Stimulated activated CD8-positive, alpha-beta memory T cell treated with anti-CD3 and anti-CD28 coated beads, Interleukin-15, amount 100 ng/mL, for 4 hours (primary cell): ENCODE measurements at places on chromosomes 6 and 20.

DNA sequence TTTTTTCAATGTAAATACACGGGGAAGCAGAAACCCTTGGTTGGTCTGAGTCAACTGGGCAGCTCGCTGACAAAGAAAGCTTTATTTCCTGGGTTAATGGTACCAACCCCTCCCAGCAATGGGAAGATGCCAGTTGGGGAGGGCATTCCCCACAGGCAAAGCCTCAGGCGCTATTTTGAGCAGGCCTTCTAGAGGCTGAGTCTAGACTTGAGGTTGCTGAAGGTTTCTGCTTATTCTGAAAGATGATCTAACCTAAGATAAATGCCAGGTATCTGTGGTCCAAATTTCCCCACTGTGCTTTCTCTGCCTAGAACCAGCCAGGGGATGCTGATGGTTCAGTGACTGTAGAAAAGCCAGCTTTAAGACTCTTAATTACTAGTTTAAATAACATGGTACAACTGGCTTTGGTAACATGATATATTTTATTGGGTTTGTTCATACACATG, 172.5 kb upstream of the JARID2 start:
- DNase-seq: no peak

GRCh38 chr6:167528239-167528638, 203.4 kb downstream of the TTLL2 start:
- no peak for DNase-seq

DNA sequence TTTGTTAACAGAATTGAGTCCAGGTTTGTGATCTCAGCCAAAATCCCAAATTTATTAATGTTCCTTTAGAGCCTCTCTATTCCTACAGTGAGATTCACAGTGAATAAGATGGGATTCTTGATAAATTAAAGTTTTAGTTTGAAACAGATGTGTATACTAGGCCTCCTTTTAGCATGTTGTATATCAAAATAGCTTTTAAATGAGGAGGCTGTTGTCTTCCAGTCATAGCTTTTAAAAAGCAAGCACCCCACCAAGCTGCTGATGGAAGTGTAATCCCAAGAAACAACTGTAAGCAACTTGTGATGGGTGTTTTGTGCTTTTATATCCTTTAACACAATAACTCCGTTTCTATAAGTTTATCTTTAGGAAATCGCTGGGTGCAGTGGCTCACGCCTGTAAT, 7.0 kb downstream of the GTF2H5 start:
- DNase-seq: no peak

- DNase-seq: no peak
Observed at GRCh38 chr6:12472601-12473038, 182.5 kb downstream of the EDN1 start.

- DNase-seq: no peak
Observed at GRCh38 chr20:42093542-42094440, 475.6 kb upstream of the CHD6 start.

DNA sequence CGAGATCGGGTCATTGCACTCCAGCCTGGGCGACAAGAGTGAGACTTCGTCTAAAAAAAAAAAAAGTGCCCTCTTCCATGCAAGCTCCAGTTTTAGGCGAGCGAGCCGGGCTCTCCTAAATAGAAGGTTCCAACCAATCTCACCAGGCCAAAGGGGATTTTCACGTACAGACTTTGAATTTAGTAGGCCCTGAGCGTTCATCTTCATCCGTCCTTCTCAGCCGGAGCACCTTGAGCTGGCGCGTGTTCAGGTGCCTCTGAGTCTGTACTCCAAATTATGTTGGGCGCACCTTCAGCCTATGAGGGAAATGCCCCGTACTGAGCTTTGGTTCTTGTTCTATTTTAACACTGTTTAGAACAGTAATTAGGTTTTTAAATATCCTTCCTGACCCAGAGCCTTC, 817 bp upstream of the TAP2 start:
- no peak for DNase-seq

- no peak for DNase-seq
Observed at GRCh38 chr6:135464634-135465033, 32.9 kb downstream of the AHI1 start.

DNA sequence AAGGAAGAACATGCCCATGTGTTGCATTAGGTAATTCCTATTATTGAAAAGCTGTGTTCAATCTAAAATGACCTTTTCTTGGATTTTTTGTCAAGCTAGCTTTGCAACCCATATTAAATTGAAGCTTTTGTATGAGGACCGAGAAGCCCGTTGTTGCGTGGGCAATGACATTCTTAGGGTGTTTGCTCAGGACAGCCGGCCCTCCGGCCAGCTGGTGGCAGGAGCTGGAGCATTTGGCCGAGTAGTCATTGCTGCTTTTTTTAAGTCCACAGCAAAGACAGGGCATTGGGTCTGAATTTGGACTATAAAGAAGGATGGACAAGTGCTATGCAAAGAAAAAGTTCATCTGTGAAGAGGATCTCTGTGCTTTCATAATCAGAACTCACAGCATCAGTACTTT, 365.8 kb downstream of the SAMD5 start:
- no peak for DNase-seq

GRCh38 chr6:119237177-119237715, 112.3 kb downstream of the MAN1A1 start:
- no peak for DNase-seq

DNA sequence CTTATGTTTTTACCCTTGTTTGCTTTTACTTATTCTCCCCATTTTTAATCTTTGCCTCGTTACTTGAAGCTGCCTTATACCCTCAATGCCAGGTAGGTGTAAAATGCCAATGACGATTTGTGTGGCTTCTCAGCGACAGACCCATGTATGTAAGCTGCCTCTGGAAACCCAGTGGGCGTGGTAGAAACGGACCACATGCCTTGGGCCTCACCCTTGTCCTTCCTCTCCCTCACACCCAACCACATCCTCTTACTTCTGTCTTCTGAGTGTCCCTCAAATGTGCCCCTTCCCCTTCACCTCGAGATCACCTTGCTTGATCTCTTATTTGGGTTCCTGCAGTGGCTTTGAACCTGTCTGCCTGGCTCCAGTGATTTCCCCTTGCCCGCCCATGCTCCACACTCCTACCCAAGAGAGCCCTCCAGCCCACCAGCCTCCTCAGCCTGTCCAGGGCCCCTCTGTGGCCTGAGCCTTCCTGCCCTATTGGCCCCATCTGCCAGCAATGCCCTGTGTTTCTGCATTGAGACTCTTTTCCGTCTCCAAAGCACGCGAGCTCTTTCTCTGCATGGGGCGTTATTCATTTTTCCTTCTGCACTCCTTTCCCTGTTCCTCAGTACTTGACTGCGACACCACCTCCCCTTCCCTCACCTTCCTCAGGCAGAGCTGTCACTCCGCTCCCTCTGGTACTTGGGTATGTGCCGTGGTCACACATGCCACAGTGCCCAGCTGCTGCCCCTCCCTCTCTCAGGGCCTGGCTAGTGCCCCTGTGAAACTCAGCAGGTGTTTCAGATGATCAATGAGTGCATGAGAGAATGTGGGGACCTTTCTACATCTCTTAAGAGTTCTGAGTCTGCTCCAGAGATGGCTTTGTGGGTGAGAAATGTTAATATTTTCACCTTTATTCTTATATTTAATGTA, 115.4 kb downstream of the SLX4IP start:
- DNase-seq: no peak

DNA sequence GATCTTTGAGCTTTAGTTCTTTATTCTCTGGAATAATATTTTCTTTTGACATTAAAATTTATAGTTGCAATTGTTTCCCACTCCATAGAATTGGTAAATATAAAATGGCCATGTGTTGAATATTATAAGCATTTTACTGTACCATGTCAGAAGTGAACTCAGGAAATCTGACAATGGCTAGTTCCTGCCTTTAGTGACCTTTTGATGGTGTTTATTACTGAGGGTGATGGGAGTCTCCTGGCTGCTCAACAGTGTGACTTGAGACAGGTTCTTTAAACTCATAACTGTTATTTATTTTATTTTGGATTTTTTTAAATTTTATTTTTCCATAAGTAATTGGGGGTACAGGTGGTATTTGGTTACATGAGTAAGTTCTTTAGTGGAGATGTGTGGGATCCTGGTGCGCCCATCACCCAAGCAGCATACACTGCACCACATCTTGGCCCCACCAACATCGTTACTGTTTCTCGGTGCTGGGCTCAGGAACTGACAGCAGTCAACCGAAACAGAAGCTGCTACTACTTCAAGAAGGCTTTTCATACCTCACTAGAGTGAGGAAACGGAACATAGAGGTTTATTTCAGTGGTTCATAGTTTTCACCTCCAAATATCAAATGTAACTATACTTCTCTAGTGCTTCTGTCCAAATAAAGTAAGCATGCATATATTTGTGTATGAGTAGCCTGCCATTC, 90.4 kb downstream of the PLEKHG1 start:
- DNase-seq: no peak

GRCh38 chr6:110063594-110064263, 85.6 kb downstream of the GPR6 start:
- DNase-seq: no peak

- DNase-seq: no peak
Observed at GRCh38 chr20:61986762-61987321, 78.8 kb downstream of the TAF4 start.

GRCh38 chr6:130624046-130624445, 203.2 kb upstream of the SMLR1 start:
- DNase-seq: no peak

DNA sequence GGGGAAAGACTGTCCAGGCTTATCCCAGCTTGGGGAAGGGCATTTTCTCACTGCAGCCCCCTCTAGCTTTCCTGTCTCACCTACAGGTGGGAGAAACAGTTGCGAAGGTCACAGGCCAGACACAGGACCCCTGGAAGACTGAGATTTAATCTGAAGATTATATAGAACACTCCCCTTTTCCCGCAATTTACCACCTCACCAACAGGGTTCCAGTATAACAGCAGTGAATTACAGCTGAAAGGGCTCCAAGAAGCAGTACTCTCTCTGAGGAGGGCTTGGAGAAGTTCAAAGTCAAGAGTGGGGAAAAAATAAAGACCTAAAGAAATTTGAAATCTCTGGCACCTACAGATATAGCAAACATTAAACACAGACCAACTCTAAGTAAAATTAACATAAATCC, 111.9 kb downstream of the ANKRD60 start:
- no peak for DNase-seq

DNA sequence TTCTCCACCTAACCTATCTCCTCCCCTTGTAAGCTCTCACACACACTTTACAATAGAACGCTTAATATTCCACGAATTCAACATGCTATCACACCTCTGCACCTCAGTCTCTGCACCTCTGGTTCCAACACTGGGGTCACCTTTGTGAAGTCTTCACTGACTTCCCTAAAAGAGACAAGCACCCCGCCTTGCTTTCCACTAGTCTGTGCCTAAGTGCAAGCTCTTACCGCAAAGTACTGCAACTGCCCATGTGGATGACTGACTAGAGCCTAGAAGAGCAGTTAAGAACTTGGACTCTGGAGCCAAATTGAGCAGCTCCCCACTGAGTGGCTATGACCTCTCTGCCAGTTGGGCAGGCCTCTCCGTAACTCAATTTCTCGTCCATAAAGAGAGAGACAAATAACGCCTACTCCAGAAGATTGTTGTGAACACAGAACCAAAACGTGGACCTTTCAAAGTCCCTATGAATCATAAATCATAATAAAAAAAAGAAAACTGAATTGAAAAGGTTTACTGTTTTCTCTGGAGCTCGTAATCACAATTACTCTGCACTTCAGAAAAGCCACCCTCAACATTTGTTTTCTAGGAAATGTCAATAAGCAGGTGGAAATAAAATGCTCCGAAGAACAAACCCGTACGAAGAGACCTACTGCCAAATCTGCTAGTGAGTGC, 1.2 kb downstream of the IFNGR1 start:
- no peak for DNase-seq

DNA sequence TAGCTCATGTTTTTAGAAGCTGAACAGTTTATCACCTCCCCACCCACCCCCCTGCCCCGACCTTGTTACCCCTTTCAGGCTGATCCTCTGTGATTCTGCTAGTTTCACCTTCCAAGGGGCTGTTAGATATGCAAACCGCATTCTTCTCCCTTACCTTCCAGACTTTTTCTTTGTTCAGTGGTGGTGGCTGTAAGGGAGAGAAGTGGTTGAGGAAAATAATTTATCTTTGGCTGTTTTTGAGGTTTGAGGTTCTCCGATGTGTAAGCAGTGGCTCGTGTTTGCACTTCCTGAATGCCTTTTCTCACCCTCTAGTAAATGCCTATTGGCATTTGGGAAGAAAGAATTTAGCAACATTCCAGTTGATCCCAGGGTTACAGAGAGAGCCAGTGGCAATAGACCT, 69.4 kb upstream of the KCNG1 start:
- no peak for DNase-seq

GRCh38 chr20:4869290-4870193, 131.8 kb downstream of the SLC23A2 start:
- no peak for DNase-seq

DNA sequence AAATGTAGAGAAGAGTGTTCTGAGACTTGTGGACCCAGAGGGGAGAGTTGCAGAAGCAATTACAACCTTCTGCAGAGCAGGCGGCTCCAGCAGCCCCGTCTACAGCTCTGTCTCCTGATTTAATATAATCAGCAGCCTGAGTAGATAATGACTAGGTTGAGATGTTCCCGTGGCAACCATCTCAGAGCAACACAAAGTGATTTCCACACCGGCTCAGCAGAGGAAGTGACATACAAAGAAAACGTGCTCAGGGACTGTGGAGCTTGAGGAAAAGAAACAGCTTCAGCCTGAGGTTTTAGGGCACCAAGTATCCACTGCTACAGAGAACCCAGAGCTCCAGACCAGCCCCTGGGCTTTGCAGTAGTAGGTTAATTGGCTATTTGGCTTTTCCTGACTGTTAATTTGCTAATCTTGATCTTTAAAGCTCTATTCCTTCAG, 136.4 kb downstream of the MTFR2 start:
- DNase-seq: no peak

GRCh38 chr6:119871520-119871919, 522.0 kb upstream of the MAN1A1 start:
- DNase-seq: no peak

DNA sequence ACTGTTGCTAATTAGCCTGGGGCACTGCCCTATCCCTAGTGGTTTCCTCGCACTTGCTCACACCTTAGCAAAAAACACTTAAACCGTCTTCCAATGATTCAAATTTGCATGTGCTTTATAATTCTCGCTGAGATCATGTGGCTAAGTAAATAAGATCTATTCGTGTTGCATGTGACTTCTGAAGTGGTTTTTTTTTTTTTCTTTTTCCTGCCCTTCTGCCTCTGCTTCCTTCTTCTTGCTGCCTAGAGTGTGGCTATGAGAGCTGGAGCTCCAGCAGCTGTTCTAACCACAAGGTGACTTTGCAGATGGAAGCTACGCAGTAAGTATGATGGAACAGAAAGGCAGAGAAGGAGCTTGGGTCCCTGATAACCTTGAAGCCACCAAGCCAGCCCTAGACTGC, 36.5 kb downstream of the SULF2 start:
- no peak for DNase-seq

- DNase-seq: no peak
Observed at GRCh38 chr6:87220997-87221396, 65.6 kb downstream of the ZNF292 start.
